ENCODE measurements at places on chromosomes 12 and 14.

DNA sequence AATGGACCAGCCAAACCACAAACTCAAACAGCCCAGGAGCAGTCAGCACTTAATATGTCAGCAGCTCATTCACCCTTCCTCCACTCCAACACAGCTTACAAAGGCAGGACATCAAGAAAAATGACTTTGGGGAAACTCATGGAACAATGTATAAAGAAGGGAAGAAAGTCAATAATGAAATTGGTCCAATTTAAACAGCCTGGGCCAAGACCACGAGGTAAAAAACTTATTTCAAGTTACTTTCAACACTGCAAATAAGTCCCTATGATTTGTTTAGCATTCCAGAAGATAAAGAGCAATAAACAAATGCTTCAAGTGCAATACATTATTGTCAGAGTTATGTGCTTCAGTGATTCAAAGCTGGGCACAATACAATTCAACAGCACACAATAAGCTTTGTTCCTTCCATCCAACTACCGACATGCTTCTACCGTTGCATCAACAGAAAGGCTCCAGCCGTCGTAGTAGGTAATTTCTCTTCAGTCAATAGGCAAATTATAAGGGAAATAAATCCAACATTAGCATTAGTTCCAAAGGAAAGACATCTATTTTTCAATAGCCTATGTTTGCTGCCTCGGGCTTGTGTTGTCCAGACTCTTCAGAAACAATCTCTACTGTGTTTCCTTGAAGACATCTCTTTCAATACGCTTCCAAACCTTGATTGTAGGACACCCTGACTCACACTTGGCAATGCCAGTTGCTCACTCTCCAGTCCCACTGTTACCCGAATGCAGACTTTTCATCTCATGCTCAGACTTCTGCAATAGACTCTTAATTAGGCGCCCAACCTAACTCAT, 225.7 kb downstream of the NUAK1 start:
- DNase-seq, result no peak

DNA sequence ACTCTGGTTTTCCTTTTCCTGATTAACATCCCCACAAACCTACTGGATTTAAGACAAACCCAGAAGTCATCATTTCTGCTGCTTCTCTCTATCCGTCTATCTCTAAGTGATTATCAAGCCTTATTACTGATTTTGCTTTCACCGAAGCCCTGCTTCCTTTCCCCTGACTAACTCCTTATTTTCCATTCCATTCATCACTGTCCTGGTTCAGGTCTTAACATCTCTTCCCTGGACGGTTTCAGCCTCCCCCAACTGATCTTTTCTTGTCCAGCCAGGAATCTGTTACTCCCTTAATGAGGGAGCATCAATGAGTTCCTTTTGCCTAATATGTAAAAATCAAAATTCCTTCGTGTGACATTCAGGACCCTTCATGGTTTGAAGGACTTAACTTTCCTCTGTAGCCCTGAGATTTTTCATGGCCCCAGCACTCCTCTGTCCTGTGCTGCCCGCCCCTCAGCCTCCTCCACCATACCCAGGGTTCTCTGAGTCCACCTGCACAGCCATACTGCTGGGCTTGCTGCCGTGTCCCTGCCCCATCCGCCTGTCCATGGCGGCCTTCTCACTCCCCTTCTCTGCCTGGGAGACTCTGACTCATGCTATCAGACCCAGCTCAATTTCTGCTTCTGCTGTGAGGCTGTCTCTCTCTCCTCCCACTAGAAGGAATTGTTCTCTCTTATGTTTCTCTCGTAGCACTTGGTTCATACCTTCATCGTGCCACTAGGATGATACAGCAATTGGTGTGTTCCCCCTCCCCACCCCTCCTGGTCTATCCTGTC, 167.8 kb upstream of the HIF1A start:
- DNase-seq, result no peak

DNA sequence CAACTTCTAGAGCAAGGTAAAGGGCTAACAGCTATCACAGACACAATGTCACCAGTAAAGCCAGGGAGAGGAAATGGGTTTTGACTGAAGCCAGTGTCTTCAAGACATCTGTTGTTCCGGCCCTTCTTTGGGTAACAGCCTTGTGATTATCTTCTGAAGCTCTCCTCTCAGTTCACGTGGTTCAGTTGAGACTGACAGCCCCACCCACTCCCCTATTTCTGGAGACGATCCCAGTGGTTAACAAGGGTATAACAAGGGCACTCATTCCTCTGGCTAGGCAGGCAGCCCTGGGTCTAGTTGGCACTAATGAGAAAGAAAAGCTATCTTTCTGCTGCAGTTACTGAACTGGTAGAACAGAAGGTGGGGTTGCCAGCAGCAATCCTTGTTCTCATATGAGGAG, 6.9 kb downstream of the GNPTAB start:
- peak; percentile 34 for DNase-seq

DNA sequence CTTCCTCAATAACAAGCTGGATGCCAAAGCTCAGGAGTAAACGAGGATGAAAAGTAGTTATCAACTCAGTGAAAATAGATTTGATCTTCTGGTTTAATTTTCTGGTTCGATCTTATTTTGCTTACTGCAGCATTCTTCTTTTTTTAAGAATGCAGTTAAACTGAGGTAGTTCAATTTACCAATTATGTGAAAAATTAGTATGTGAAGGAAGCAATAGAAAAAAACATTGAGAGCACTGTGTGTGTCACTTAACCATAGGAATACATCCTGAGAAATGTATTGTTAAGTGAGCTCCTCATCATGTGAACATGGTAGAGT, 111.4 kb upstream of the TSPAN8 start:
- DNase-seq, result no peak

DNA sequence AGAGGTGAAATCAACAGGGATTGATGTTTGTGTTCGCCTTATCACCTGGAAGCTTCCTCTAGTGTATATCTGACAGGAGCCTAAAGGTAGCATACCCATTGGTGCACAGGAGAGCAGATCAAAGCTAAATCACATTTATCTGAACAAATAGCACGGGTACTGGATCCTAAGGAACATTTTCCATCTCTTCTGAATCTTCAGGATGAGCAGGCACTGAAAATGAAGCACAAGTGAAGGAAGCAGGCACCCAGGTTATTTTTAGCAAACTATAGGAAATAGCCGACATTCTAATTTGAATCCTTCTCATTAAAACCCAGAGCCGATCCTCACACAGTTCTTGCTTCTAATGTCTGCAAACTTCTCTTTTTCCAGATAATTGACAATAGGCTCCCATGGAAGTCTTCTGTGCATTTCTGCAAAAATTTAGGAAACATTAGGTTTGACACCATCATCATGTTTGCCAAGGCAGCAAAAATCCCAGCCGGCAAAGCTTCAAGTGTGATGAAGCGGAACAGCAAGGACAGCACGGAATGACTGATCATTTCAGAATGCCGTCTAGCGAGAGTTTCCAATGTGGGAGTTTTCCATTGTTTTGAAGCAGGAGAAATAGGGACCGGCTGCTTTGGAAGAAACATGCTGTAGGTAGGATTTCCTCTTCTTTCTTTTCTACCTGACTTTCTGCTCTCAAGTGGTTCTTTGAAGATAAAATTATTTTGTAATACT, 24.3 kb upstream of the RGS6 start:
- DNase-seq, result no peak

Data from activated CD4-positive, alpha-beta T cell treated with anti-CD3 and anti-CD28 coated beads for 24 hours (primary cell).